ENCODE measurements at places on chromosomes 6 and 20.

DNA sequence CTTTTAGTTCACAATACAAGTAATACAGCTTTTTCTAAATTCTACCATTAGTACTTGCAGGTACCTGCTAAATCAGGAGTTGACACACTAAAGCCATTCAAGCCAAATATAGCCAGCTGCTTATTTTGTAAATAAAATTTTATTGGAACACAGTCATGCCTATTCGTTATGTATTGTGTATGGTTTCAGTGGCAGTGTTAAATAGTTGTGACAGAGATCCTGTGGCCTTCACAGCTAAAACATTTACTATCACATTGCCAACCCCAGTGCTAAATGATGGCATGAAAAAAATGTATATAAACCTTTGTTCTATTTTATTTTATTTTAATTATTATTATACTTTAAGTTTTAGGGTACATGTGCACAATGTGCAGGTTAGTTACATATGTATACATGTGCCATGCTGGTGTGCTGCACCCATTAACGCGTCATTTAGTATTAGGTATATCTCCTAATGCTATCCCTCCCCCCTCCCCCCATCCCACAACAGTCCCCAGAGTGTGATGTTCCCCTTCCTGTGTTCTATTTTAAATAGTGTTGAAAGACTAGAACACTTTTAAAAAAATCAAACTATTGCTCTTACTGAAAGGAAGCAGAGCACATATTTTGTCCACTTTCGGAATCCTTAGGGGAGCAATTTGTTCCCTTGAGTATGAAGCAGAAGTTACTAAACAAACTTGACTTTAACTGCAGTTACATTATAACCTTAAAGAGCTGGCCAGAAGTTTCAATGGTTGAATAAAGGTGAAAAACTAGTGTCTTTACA lies 115.7 kb downstream of the PRIM2 start:
- no peak for DNase-seq

GRCh38 chr6:82488403-82488802 lies 124.8 kb downstream of the TPBG start:
- DNase-seq = no peak

- no peak for DNase-seq
Observed at GRCh38 chr6:43178150-43178549, 3.8 kb upstream of the CUL9 start.

- peak; percentile 23 for DNase-seq
Observed at GRCh38 chr6:166989427-166990032, 9.7 kb upstream of the CEP43 start.

DNA sequence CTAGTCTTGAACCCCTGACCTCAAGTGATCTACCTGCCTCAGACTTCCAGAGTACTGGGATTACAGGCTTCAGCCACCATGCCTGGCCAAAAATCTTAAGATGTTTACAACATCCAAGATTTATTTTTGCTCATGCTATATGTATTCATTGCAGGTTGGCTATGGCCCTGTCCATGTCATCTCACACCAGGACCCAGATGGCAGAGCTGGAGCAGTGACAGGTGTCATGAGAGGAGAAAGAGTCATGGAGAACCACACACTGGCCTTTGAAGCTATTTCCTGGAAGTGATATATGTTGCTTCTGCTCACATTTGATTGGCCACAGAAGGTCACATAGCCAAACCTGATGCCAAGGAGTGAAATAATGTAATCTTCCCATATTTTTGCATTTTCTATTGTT lies 13.8 kb upstream of the DDR1 start:
- no peak for DNase-seq

DNA sequence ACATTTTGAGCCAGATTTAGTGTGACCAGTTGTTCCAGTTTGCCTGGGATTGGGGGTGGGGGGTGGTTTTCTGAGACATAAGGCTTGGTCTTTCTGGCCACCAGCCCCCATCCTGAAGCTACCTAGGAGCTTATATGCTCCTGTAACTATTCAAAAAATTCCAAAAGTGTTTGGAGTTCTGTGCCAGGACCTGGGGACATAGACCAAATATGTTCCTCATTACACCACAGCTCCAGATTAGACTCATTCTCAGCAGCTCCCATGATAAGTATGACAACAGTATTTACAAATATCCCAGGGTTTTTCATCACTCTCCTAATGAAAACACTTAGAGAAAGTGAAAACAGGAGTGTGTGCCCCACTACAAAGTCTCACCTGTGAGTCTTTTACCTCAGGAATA lies 37.8 kb upstream of the RNF144B start:
- no peak for DNase-seq

- DNase-seq = no peak
Observed at GRCh38 chr20:57824909-57825308, 115.1 kb upstream of the PMEPA1 start.

GRCh38 chr6:133435065-133435728 lies 194.0 kb downstream of the EYA4 start:
- DNase-seq = no peak

Data from activated T-helper 9 cell treated with anti-CD3 and anti-CD28 coated beads, Interleukin-2, amount 50 U/mL, for 16 hours (primary cell).